NCI-H1417 (cell line): ENCODE measurements at places on chromosomes 16 and 17.

GRCh38 chr17:9533441-9533840 lies 42.2 kb downstream of the STX8 start:
- DNase-seq = no peak

DNA sequence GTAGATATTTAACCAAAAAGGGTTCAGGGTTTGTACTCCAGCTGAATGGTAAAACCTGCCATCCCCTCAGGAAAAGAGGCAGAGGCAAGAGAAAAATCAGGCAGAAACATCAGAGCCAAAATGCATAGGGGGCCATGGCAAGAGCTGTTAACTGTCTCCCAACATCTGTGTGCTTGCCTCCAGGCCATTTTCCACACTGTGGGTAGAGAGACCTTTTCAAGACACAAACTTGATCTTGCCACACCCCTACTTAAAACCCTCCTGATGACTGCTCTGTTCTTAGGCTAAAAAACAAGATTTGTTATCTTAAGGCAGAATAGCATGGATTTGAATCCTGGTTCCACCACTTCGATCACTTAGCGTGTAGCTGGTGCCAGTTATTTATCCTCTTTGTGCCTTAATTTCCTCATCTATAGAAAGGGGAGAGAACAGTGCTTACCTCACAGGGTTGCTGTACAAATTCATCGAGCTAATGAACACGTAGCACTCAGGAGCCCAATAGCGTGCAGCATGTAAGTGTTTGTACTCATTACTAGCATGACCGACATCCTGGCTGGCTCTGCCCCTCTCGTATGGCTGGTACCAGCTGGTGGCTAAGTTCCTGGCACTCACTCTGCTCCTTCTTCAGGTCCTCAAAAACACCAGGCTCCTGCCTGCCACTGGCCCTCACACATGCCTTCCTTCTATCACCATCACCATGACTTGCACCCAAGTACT lies 25.8 kb downstream of the STAT3 start:
- DNase-seq = peak; percentile 2

GRCh38 chr17:38584350-38584925 lies 21.3 kb downstream of the SRCIN1 start:
- DNase-seq = peak; percentile 71

DNA sequence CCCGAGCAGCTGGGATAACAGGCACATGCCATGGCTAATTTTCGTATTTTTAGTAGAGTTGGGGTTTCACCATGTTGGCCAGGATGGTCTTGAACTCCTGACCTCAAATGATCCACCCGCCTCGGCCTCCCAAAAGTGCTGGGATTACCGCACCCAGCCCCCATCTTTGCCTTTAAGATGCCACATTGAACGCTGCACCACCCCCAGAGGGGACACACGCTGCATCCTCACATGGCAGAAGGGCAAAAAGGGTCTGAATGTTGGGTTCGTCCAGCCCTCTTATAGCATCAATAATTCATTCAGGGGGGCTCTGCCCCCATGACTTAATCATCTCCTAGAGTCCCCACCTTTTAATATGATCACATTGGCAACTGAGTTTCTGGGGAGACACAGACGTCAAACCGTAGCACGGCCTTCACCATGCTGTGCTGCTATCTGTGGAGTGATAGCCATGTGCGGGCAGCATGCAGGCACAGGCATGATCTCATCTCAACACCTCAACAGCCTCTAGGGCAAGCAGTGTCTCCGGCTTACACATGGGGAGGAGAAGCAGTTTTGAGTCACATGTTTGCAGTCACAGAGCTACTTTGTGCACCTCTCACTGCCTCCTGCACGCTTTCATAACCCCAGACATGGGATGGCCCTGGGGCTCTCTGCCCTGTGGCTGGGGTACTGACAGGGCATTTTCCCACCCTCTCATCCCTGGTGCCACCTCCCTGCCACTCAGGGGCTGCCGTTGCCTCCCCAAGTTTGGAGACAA lies 30.0 kb downstream of the IL21R start:
- no peak for DNase-seq

DNA sequence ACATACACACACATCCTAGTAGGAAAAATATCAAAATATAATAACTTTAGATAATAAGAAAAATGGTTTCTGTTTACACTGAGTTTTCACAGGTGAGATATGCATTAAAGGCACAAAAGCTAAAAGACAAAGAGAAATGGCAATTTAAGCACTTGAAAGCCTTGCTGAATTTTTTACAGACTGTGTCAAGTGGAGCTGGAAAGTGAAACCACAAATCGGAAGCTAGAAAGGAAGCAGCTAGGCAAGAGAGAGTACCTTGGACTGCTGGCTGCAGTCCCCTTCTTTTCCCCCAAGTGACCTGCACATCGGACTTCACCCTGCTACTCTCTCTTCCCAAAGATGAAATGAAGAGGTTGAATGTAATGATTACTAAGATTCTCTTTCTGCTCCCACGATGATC lies 135.1 kb downstream of the CDH13 start:
- peak; percentile 5 for DNase-seq
